ENCODE measurements at places on chromosomes 13 and 19. TPM values are rescaled to one million over a fixed set of nuclear protein-coding genes. Genes with fewer than 3 reads are reported as not detected.

DNA sequence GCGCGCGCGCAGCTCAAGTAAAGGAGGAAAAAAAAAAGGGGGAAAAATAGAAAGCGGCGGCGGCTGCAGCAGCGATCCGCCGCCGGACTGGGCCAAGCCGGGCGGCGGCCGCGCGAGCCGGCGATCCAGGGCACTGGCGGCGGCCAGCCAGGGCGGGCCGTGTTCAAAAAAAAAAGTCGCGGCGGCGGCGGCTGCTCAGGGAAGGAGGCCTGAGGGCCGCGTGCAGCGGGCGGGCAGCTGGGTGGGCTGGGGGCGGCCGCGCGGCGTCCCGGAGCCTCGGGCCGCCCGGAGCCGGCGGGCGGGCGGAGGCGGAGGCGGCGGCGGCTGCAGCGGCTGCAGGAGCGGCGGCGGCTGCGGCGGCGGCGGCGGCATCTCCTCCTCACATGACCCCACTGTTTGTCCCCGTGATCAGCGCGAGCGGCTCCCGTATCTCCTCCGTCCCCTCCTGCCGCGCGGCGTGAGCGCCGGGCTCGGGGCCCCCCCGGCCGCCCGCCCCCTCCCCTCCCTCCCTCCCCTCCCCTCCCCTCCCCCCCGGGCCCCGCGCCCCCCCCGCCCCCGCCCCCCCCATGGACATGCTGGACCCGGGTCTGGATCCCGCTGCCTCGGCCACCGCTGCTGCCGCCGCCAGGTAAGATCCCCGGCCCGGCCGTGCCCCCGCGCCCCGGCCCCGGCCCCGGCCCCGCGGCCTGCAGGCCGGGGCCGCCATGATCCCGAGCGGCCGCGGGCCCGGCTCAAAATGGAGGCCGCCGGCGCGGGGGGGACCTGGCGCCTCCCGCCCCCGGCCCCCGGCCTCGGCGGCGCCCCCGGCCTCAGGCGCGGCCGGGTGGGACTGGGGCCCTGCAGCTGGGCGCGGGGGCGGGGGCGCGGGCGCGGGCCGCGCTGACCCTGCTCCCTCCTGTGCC lies at the start of gene USF2:
Gene USF2 (plus strand): TSS at position 427 of the 902 bp plus-strand sequence. CDS start 140 bp downstream, at position 567.
- no peak for DNase-seq

DNA sequence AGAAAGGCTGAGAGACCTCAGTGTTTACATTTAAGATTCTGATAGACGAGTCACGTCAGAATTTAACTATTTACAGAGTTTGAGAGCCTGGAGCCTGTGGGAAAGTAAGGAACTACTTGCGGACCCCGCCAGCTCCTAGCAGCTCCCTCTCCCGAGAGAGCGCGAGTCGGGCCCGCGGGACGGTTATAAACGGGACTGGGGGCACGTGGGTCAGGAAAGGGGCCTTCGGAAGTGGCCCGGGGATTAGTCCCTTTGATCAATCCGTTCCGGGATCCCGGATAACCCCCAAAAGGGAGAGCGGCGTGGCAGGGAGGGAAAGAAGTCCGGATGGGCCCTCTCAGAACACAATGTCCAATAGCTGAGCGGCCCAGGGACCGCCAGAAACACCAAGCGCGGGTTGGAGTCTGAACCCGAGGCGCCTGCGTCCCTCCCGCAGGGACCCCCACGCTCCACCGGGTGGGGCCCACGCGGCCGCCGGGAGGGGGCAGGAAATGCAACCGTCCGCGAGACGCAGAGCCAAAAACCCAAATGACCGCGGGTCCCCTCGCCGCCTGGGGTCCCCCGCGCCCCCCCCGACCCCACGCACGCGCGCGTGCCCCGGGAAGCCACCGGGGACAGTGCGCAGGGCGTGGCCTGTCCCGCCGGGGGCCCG lies 3.6 kb downstream of the ZIC5 start:
- DNase-seq = no peak

DNA sequence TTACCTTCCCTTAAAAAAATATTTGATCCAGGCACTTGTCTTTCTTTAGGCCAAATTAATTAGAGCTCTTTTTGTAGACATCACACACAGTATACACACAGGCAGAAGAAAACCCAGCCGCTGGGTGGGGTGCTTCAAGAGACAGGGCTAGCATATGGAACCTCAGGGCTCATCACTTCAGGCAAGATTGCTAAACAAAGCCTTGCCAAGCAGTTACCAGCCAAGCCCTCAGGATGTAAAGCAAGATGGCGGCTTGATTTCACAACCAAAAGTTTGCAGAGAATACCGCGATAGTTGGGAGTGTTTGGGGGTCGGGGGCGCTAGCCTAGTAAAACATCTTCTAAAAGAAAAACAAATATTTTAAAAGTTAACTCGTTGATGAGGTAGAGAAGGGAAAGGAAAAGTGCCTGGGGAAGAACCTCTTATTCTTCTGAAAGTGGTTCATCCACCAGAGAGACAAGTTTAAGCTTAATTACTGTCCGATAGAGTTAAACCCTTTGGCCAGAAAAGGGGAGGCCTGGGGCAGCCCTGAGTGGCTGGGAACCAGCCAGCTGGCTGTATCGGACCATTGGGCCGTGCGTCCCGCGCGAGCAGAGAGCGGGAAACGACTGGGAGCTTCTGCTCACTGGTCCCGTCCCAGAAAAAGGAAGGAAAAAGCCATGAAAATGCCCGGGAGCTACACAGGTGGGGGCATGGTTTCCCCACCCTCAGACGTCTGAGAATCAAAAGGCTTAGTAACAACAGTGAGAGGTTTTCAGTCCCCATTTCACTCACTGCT lies 254.9 kb upstream of the PCDH20 start:
- DNase-seq = no peak

DNA sequence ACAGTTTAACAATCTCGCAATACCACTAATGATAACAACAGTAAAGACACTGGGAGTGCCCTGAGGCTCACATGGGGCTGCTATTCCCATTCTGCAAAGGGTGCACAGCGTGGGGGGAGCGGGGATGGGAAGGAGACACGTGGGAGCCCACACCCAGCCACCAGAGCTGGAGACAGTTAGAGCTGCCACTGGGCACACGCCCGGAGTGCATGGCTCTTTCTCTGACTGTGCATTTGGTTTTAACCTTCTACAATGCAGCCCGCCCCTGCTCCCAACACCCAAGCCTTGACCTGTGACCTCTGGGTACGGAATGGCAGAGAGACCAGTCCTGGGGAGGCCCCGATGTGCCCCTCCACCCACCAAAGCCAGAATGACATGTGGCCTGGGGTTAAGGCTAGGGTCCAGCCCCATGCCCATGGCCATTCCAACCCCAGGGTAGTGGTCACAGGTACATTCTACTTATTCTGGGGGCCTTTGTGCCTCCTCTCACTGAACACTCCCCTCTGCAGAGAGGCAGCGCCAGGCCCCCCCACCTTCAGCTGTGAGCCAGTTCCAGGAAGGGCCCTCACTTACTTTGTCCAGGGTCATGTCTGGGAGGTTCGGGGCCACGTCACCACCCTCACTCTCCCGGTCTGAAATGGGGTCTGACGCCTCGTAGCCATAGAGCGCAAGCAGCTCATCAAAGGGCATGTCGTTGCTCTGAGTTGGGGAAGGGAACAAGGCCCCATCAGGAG lies 17.1 kb downstream of the MIER2 start:
- DNase-seq = no peak

DNA sequence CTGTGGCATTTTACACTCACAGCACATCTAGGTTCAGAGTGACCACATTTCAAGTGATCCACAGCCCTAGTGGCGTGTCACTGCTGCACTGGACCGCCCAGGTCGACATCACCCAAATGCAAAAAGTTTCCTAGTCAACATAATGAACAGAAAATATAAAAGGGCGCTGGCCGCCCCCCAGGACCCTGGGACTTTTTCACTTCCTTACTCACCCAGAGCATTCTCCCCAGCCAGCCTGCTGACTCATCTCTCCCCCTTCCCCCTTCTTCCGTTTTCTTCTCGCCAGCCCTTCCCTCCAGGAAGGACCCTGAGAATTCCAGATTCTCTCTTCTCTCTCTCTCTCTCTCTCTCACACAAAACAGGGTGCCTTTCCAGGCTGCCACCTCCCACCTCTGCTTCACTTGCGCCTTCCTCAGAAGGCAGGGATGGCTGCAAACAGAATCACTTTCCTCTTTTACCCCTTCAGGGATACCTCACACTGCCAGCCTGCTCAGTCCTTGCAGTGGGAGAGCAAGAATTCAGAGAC lies 21.0 kb upstream of the GRWD1 start:
- no peak for DNase-seq

GRCh38 chr13:84487752-84488151 lies 605.5 kb upstream of the SLITRK1 start:
- no peak for DNase-seq

- DNase-seq = no peak
These were observed 22.4 kb downstream of the PRR12 start for GRCh38 chr19:49613374-49613773.

DNA sequence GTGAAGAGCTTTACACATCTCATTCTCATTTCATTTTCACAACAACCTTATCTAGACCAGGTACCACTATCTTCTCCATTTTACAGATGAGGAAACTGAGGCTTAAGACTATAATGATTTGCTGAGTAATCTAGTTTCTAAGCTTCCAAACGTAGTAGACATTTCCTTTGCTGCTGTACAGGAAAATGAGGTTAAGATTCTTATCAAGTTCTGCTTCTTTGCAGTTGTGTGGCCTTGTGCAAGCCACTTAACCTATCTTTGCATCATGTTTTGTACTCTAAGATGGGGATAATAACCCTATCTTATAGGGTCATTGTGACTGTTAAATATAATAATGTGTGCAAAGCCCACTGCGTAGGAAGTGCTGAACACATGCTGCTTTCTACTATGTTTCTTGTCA lies 307.9 kb downstream of the HS6ST3 start:
- no peak for DNase-seq

DNA sequence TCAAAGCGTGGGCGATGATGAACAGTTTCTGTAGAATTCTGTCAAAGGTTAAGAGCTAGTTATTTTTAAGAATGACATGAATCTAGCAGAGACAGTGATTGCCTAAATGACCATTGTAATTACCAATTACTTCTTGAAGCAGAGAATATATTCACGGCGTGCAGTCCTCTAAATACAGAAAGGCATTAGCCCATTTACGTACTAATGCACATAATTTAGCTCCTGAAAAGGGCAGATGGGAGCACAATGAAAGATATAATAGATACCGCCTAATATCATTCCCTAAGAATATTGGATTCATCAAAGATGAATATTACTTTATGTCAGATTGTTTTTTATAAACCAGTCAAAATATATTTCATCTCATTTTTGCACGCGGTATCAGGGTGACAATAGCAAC lies 212.4 kb downstream of the URI1 start:
- no peak for DNase-seq

DNA sequence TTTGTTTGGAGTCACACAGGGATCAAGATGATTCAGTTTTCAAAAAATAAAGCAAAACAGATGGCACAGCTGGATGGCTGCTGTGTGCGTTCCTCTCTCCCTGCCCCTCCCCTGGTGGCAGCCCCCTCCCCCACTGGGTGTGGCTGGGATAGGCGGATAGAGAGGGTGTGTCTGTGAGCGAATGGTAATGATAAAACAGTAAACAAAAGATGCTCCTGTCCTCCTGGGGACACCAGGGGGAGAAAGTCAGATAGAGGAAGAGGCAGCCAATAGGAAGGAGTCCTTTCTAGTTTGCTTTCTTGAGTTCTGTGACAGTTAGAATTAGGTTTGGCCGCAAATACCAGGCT lies 6.5 kb downstream of the TMEM255B start:
- DNase-seq = no peak

DNA sequence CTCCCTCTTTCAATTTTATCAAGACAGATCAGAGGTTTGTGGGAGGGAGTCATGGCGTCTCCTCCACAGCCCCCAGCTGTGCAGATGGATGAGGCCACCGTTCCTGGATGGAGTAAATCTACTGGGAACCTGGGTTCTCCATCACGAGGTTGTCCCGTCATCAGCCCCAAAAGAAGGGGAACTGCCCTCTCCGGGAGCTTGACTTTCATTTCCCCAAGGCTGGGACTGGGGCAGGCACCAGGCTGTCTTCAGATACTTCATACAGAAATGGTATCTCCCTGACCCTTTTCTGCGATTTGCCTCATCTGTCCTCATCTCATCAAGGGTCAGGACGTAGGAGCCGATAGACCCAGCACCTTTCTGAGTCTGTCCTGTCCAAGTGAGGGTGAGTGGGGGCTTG lies 9.8 kb downstream of the LILRB2 start:
- DNase-seq = no peak

- DNase-seq = no peak
These were observed 1.7 kb upstream of the SLC10A2 start for GRCh38 chr13:103067751-103068555.

DNA sequence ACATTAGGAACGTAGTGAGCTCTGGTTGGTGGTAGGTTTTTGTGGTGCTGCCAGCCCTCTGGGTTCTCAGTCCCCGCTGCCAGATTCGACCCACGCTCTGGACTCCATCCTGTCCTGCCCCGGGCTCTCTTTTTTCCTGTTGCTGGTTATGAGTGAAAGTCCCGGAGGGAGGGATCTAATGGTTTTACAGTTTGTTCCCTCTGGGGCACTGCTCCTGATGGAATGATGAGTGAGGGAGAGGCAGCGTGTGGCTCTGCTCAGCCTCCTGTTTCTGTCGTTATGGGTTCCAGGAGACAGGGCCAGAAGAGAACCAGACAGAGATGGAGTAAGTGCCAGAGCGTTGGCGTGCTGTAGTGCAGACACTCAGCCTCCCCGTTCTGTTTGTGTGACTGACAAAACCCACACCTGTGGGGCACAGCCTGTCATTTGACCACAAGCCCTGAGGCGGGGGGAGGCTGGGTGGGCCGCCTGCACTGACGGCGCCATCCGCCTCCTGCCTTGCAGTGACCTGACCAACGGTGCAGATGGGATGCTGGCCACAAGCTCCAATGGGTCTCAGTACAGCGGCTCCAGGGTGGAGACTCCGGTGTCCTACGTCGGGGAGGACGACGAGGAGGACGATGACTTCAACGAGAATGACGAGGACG lies 18.3 kb downstream of the ATP4B start:
- no peak for DNase-seq

- DNase-seq = peak; percentile 12
These were observed 863.9 kb upstream of the GPC6 start for GRCh38 chr13:92362717-92363116.

DNA sequence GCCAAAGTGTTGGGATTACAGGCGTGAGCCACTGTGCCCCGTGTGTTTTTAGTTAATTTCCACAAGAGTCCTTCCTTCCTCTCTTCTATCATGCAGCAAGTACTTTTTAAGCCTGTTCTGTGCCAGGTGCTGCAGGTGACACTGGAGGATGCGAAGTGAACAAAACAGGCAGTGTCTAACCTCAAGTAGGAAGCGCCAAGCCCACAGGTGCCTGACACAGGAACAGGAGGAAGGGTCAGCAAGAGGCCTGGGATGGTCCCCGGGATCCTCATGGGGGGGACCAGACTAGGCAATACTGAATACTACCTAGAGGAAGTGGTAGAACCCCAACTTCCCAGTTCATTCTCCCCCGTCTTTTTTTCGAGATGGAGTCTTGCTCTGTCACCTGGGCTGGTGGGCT lies 1.8 kb upstream of the CALR start:
- no peak for DNase-seq

GRCh38 chr19:11405846-11406643 lies 13.1 kb downstream of the RGL3 start:
- DNase-seq = no peak

Gene ZNF90
- 10.0 TPM for polyA plus RNA-seq

Gene ZNF600
- 5.7 TPM for polyA plus RNA-seq

Gene NDUFA3
- 113 TPM for polyA plus RNA-seq

Gene ZNF430
- 12.2 TPM for polyA plus RNA-seq

Gene CEP89
- 29.4 TPM for polyA plus RNA-seq

Gene CEACAM1
- 8.8 TPM for polyA plus RNA-seq

Gene LACC1
- 4.6 TPM for polyA plus RNA-seq

Gene TSEN34
- polyA plus RNA-seq = 42.1 TPM
